ENCODE measurements at places on chromosomes 2 and 18. TPM values are rescaled to one million over a fixed set of nuclear protein-coding genes. Genes with fewer than 3 reads are reported as not detected.
A peak's percentile ranks its signal among the peaks of the same experiment; 100 is the strongest.

DNA sequence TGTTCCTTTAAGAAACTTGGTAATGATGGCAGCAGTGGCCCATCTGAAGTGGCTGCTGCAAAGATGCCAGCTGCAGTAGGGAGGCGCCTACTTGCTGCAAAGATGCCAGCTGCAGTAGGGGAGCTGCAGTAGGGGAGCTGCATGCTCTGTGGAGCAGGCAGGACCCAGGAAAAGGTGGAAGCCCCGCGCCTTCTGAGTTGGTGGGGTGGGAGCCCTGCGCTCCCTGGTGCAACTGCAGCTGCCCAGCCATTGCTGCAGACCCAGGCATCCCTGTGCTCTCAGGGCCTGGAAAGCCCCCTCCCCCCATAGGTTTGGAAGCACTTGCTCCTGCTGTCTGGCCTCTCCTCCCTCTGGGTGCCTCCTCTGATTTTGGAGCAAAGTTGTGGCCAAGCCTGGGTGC lies 155.3 kb downstream of the DPP4 start:
- no peak for DNase-seq

The CYP27C1 gene
- 2.9 TPM for total RNA-seq

- DNase-seq: peak; percentile 76
Measured at GRCh38 chr2:58131191-58132011, 84.8 kb downstream of the VRK2 start.

- DNase-seq: peak; percentile 80
Measured at GRCh38 chr2:45458909-45459563, 152.0 kb downstream of the SRBD1 start.

The ANKRD29 gene
- 47.6 TPM for total RNA-seq

The CCDC74B gene
- total RNA-seq: 11.7 TPM

DNA sequence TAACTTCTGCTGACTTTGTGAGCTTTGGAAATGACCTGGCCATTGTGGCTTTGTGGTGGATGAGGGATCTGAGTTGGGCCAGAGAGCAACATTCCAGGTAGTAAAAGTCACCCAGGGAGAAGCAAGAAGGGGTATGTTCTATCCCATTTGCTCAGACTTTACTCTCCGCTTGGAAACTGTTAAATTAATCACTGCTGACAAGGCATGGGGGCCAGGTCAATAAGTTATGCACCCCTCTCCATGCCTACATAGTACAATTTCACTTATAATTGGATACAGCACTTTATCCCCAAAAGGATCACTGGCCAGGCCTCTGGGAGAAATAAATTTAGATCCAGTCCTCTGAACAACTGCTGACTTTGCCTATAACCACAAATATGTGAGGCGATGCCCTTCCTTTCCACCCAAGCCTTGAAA lies 92.1 kb downstream of the RPRM start:
- DNase-seq: no peak

- peak; percentile 87 for DNase-seq
Measured at GRCh38 chr2:180983468-180984242, 3.2 kb downstream of the UBE2E3 start.

- DNase-seq: no peak
Measured at GRCh38 chr2:19292007-19292406, 66.4 kb downstream of the OSR1 start.

GRCh38 chr2:9422321-9423099 lies 818 bp downstream of the ITGB1BP1 start:
- DNase-seq: peak; percentile 42

The SLC4A3 gene
- 1.8 TPM for total RNA-seq

- DNase-seq: no peak
Measured at GRCh38 chr2:467892-468647, 180.2 kb upstream of the ALKAL2 start.

DNA sequence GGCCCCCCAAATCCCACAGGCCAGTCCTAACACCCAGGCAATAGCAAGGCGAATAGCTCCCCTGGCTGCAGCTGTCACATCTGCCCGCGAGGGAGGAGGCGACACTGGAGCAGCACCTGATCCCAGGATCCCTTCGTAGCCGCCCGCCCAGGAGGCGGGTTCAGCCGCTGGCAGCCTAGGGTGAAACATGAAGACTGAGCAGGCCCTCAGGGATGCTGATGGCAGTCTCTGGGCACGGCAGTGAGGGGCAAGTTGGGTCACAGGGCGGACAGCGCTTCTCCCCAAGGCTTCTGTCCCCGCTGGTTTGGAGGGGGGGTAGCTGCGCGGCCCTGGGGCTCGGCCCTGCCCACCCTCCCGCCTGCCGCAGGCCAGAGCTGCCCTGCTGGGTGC lies 1.9 kb downstream of the DNMT3A start:
- no peak for DNase-seq

The ECEL1 gene
- total RNA-seq: 0.31 TPM

- peak; percentile 80 for DNase-seq
Measured at GRCh38 chr18:59705145-59705544, 7.9 kb upstream of the CCBE1 start.
